Pulmonary artery endothelial cell (primary cell): ENCODE measurements at places on chromosomes 16 and 17. TPM values are rescaled to one million over a fixed set of nuclear protein-coding genes. Genes with fewer than 3 reads are reported as not detected.

DNA sequence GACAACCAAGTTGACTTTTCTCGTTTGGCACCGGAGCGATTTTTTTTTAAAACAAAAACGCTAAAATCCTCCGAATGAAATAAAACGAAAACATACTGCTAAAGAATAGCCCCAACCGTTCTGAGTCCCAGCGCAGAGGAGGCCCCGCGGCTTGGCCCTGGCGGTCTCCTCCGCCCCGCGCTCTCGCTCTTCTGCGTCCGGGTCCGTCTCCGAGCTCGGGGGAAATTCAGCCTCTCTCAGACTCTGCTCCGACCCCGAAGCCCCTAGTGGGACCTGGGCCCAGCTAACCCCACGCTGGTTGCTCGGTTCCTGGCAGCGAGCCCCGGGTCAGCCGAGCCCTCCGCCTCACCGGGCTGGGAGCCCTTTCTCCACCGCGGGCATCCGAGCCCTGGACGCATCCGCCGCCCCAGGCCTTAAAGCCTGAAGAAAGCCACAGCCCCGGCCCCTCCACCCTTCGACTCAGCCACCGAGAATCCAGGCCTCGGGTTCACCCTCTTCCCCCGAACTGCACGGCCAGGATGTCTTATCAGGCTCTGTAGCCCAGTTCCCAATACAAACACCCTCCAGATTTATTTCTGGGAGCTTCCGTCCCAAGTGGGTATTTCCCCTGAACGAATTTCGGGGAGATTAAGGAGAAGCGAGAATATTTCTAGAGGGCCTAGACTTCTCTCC is 1.2 kb downstream of the TBX2 start:
- no peak for DNase-seq

DNA sequence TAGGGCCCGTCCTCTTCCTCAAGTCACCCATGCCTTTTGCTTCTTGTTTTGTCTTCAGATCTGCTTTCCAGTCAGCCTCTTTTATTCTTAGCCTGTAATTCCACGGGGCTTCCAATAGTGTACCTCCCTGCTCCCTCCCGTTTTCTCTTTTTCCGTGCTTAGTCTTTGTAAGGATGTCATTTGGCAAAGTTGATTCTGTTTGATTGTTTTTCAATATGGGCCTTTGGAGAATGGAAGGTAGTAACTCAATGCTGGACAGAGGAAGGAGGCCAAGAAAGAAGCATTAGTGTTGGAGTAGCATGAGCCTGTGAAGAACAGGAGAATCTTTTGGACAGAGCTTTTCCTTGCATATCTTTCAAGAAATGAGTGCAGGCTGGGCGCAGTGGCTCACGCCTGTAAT is 6.5 kb downstream of the WWP2 start:
- no peak for DNase-seq

DNA sequence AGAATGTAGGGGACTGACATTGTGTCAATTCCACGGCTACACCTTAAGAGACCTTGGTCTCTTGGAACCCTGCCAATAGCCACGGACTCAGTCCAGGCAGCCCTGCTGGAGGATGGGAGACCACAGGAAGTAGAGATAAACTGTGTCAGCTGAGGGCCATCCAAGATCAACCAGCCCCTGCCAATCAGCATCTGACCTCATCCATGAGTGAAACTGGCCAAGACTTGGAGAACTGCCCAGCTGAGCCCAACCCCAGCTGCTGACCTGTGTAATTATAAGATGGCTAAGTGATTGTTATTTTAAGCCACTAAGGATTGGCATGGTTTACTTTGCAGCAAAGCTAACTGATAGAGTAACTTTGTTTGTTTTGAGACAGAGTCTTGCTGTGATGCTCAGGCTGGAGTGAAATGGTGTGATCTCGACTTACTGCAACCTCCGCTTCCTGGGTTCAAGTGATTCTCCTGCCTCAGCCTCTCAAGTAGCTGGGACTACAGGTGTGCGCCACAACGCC is 13.3 kb upstream of the YWHAE start:
- peak; percentile 77 for DNase-seq

Gene TPPP3
- 0.18 and 0.20 TPM in 2 replicates for total RNA-seq

DNA sequence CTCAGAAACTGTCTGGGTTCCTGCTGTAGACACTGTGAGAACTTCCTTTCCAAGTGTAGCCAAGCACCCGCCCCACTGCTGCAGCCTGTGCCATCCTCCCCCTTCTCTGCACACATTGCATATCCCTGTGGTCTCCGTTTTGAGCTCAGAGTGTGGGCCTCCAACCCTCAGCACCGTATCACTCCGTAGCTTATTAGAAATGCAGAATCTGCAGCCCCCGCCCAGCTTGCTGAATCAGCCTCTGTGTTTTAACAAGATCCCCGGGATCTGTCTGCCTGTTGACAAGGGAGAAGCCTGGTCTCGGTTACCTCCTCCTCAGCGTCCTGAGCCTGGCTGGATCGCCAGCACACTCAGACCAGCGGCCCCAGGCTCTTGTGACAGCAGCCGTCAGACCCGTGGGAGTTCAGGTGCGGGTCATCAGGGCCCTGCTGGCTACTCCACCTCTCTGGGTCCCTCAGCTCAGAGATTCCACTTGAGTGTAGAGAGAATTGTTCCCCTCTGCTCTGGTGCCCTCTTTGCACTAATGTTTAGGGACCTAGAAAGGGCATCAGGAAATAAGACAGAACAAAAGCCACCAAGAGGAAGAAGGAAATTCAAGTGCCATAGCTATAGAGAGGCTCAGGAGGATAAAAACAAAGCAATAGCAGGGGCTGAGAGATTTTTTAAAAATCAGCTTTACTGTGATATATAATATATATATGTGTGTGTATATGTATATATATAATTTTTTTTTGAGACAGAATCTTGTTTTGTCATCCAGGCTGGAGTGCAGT is 92.3 kb downstream of the PITPNC1 start:
- DNase-seq = no peak

- DNase-seq = no peak
Observed at GRCh38 chr16:65473699-65474098, 351.8 kb upstream of the CDH11 start.

- no peak for DNase-seq
Observed at GRCh38 chr17:76673729-76674128, 30.2 kb upstream of the ST6GALNAC1 start.

DNA sequence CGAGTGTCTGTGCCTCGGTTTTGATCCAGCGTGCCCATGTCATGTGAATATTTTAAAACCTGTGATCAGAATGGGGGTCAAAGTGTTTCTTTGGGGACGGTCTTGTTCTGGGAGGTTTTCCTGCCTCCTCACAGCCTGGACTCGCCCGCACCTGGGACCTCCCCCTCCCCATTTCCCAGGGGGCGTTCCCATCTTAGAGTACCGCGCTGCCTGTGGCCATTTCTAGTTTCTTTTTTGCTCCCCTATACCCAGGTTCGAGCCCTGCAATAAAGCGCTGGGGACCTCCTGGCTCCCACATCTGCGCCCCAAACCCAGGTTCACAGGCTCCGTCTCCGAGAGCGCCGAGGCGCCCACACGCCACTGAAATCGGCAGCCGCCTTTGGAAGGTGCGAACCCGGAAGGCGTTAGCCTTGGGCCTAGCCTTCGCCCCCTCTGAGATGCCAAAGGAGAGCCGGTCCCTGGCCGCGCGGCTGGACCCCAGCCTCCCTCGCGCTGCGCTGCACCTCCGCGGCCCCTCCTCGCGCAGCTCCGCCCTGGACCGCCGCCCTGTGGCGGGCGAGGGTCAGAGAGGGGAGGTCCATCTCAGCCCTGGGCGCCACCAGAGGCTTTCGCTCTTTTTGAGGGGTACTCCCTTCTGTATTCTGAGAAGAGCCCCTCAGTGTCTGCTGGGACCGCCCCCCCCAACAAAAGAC is 1.7 kb downstream of the KCNJ12 start:
- no peak for DNase-seq

DNA sequence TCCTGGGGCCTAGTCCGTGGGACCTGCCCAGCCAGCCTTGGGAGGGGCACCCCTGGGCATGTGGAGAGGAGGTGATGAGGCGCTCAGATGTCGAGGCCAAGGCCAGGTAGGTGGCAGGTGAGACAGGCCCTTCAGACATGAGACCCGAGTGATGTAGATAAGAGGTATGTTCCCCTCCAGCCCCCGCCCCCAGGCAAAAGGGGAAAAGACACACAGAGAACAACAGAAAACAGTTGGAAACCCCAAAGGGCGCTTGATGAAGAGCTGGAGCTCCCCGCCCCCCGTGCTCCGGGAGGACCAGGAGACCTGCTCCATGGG is 95.4 kb upstream of the CBX4 start:
- DNase-seq = no peak

DNA sequence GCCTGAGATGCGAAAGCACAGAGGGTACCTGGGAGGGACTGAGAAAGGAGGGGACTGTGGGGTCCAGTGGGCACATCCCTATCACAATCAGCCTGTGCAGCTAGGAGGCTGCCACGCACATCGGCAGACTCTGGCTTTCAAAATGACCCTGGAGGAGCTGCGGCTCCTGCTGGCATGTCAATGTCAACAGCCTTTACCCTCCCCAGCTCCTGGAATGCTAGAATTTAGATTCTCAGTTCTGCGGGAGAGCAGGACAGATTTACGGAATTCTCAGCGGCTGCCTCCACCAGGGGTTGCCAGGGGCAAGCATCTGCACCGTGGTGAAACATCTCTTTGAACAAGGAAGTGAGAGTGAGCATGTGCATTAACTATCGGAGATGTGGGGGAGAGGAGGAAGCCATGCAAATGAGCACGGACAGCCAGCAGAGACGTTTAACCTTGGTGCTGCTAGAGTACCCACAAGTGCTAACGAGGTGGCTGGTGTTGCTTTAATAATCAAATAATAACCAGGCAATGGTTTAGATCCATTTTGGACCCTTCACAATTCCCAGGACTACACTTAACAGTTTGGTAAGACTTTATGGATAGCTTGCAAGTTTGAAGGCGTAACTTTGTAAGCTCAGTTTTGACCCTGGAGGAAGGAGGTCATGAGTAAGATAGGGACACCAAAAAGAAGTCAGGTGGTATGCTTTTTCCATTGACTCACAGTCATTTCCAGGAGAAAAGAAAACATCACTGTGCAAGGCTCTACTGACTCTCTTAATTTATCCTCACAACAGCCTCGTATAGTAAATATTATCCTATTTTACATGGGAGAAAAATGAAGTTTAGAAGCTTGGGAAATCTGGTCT is 54.1 kb downstream of the XYLT1 start:
- no peak for DNase-seq

Gene C17orf78
- total RNA-seq = not detected in 2 replicates
